Neural crest cell (in vitro differentiated cells): ENCODE measurements at places on chromosomes 12 and 14.

GRCh38 chr12:21992823-21993222 is 51.6 kb upstream of the ABCC9 start:
- no peak for DNase-seq

DNA sequence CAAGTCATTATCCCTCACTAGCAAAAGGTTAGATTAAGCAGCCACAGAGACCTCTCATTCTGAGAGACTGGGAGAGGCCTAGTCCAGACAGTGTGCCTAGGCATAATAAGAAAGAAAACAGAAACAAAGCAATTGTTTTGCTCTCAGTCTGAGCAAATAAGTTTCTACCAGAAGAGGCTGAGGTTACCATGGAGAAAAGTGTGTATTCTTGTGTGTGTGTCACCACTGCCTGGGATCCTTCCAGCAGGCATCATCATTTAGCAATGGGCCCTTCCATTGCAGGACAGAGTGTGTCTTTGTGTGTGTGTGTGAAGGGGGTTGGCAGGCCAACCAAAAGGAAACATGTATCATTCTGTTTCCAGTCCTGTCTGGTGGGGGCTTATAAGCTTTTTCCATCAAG is 3.7 kb downstream of the EFS start:
- DNase-seq: no peak

DNA sequence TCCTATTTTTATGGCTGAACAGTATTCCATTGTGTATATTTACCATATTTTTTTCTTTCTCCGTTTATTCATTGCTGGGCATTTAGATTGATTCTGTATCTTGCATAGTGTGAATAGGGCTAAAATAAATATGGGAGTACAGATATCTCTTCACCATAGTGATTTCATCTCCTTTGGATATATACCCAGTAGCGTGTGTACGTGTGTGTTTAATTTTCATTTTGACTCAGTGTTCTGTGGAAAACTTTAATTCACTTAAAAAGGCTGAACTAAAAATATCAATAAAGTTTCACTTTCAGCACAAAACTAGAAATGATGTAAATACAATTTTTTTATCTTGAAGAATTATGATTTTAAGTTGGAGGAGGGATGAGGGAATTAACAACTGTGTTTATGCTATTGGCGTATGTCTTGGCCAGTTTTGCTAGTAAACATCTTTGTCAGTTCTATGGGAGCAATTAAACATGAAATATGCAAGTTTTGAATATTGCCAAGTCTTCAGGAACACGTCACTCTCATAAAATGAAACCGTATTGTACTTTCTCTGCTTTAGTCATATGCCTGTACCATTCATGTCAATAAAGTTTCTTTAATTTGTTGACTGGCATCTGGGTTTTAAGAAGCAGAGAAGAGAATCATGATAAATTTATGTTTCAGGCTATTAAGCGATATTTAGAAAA is 99.8 kb downstream of the PTGER2 start:
- no peak for DNase-seq

DNA sequence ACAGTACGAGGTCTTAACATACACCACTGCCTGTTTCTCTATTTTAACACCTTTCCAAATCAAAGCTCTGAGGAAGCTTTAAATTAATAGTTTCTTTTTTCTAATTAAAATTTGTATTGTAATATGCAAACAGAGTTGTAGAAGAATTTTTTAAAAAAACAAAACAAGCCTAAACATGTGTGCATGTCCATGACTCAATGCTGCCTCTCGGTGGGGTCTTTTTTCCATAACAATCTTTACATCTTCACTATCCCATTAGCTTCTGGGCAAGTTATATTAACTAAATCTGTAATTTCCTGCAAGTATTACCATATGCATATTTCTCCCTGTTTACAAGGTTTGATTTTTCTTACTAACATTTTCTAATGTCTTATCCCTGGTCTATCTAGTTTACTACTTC is 143.9 kb upstream of the NAV3 start:
- DNase-seq: no peak

DNA sequence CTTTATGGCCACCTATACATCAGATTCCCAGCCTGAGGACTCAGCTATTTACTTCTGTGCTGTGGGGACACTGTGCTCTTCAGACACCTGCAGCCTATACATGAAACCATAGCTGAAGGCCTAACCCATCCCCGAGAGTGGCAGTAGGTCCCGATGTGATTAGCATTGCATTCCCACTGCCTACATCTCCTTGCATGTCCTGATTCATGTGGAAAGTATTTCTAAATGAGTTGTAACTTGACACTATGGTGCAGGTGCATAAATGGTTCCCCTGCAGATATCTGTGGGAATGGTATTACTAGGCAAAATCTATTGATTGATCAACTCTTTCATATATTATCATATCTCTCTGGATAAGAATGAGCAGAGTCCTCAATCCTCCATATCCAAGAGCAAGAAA is 433.5 kb downstream of the DAD1 start:
- DNase-seq: no peak

GRCh38 chr14:52879958-52880357 is 70.9 kb downstream of the FERMT2 start:
- DNase-seq: no peak

GRCh38 chr14:77175843-77176242 is 5.8 kb upstream of the TMEM63C start:
- DNase-seq: no peak

DNA sequence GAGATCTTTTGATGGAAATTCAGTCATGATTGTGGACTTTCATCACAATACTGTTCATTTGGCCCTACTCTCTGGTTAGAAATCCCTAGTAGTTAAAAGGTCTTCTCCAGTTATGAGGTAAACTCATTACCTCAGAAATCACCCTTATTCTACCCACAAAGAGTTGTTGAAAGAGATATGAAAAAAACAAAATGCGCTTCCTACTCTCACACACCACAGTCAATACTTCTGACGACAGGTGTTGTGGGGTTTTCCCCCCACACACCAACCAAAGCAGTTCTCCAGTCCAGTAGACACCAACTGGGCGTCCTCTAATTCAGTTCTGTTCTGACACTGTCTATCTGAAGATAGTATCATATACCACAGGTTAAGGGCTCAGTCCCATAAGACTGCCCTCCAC is 54.9 kb downstream of the TRMT5 start:
- no peak for DNase-seq

DNA sequence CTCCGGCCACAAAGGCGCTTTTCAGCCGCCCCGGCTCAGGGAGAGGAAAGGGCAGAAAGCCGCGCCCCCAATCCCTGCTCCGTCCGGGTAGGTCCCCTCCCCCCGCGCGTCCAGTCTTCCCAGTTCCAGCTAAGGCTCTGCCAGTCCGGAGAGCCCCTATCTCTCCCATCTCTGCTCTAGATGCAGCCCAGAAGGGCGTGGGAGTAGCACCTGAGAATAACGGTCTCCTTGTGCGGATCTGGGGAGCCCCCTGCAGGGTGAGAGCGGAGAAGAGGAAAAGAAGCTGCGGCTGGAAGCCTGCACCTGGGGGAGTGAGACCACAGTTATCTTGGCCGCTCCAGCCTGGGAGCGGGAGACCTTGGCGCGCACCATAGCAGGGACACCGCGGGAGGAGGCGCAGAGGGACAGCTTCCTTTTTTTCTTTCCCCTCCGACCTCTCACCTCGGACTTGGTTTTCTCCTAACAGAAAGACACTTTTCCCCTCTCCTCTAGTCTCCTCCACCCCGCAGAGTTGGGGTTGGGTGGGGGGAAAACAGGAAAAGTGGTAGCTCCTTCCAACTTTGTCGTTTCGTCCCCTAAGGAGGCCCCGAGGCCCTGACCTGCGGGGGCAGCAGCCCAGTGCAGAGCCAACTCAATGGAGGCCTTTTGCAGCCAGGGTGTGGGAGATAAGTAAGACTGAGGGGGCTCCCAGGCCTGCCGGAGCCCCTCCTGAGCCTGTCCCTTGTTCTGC is 2.4 kb downstream of the DHH start:
- DNase-seq: peak; percentile 73

DNA sequence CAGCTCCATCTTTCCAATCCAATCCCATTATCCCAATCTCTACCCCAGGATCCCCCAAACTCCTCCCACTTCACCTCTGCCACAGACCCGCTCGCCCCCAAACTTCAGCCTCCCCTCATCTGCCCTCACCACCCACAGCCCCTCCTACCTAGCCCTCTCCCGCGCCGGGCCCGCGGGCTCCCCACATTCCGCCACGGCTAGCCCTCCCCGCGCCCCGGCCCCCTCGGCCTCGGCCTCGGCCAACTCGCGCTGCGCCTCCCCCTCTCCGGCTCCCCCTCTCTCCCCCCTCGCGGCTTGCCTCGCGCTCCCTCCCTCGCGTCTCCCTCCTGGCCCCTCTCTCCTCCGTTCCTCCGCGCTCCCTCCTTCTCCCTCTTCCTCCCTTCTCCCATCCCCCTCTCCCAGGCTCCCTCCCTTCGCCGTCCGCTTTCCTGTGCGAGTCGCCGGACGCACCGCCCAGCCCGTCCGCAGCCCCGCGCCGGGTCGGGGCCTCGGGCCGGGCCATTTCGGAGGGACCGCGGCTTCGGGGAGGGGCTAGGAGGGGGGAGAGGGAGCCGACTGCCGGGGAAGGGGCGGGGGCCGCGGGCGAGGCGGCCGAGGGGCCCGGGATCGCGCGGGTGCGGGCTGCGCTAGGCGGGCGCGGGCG is at the start of gene ATN1:
ATN1 (plus strand) TSS at position 581 of the 643 bp plus-strand sequence. CDS start 6,043 bp downstream, outside the sequence.
- DNase-seq: peak; percentile 57

- DNase-seq: peak; percentile 53
Measured at GRCh38 chr12:1093166-1093751, 102.2 kb downstream of the ERC1 start.

DNA sequence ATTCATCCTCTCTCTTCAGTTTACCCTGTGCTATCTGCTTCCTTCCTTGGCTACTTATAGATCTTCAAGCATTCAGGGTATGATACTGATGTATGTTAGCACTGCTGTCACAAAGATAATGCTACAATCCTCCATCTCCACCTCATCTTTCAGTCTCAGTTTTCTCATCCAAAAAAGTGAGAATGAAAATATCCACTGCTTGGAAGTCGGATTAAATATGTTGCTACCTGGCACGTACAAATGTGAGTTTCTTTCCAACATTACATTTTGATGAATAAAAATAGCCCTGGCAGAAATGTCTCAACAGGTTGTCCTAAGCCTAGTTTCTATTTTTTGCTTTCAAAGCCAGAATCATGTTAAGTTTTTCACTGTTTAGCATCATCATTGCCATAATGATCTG is 149.9 kb downstream of the PTPN11 start:
- no peak for DNase-seq

GRCh38 chr14:33019346-33019745 is 80.7 kb downstream of the NPAS3 start:
- DNase-seq: no peak

GRCh38 chr14:75186953-75187352 is 10.5 kb upstream of the TMED10 start:
- no peak for DNase-seq

DNA sequence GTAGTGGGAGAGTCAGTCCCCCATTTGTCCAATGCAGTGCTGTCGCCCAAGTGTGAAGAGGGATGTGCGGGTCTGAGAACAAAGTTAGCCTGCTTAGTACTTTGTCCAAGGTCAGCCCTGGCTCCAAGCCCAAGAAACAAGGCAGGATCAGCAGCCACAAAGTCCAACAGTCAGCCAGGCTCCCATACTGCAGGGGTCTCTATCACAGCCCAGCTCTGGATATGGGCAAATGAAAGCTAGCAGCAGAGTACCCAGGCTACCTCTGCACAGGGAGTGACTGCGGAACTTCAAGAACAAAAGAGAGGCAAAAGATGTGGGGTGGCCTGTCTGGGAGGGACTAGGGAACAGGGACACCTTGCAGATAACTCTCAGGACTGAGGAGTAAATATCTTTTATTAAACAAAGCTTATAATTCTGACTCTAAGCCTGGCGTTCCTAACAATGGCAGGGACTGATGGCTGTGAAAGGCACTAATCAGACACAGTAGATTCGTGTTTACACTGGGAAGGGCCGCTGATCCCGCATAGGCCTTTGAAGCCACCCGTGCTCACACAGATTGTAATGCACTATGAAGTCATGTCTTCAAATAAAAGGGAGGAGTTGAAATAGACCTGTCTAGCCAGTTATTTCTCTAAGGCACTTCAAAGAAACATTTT is 91.0 kb upstream of the EEA1 start:
- no peak for DNase-seq

DNA sequence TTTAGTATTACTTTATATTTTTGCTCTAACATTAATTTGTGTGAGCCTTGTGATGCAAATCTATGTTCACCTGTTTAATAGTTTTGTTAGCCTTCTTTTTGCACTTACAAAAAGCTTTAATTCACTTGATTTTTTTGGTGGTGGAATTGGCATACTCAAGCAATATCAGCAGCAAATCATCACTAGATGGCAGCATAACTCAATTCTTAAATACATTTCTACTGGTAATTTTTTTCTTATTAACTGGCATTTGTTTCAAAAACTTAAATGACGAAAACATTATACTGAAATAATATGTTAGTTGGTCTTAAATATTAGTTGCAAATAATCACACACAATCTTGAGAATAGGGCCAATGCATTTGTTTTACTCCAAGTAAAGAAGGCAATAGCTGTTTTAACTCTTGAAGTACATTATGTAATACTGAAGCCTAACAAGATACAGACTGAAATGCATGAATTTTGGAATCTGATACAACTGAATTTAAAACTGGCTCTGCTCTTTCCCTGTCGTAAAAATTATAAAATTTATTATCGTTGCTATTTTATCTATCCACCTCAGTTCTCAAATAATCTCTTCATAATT is 151.5 kb downstream of the ATXN7L3B start:
- DNase-seq: no peak

DNA sequence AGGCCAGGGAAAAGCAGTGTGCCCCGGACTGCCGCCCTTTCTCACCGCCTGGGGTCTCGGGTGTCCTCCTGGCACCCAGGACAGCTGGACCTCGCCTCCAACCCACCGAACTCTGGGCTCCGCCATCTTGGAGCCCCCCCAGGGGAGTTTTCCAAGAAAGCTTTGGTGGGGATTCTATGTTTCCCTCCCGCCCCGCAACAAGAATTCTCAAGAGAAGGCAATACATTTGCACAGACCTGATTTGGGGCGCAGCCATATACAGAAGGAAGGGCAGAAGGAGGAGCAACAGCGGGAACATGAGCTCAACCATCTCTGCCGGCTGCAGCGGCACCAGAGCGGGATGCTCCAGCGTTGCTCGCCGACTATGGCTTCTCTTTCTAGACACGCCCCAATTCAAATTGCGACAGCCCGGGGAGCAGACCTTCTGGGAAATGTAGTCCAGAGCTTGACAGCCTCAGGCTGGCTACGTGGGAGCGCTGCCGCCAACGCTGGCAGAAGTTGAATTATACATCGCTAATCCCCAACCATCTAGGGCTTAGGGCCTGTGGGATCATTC is at the start of gene RDH11:
RDH11 (minus strand) TSS at position 371 of the 556 bp plus-strand sequence; CDS start at position 310, 61 bp downstream.
- peak; percentile 75 for DNase-seq

DNA sequence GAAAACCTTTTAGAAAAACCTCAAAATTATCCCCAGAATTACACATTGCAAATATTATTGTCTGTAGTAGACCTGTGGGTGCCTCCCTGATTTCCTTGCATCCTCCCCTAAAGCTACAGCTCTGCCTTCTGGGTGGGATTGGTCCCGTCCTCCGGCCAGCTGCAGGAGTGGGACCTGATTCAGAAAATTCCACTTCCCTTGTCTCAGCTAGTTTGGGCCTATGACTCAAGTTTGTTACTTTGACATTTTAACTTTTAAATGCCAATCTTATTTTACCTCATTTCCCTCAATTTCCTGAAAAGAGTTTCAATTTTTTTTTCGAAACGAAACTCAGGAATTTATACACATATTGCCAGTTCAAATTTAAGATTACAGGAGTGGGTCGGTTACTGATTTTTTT is 13.2 kb upstream of the SLC41A2 start:
- no peak for DNase-seq

GRCh38 chr14:93089521-93090269 is 26.0 kb downstream of the ITPK1 start:
- no peak for DNase-seq

GRCh38 chr14:100605230-100605629 is 18.0 kb upstream of the BEGAIN start:
- DNase-seq: no peak
